ENCODE measurements at places on chromosomes 11 and 22. TPM values are rescaled to one million over a fixed set of nuclear protein-coding genes. Genes with fewer than 3 reads are reported as not detected.

The GLYATL2 gene
- not detected for total RNA-seq

DNA sequence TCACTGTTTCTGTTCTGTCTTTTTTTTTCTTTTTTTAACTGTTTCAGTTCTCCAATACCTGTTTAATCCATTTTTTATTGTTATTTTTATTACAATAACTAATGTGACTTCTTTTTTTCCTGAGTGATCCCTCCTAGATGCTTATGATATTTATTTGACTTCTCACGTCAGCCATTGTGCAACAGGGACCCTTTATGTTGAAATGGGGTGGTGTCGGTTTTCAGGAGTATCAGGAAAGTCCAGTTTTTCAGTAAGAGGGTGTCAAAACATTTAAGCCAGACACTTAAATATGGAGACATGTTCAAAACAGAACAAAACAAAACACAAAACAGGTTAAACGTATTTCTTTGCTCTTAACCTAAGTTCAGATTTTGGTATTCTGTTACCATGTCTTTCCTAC, 418.8 kb downstream of the DYNC2H1 start:
- no peak overlapping the region for H3K27ac ChIP-seq
- no peaks in the 10 kb centered on the region for H3K36me3 ChIP-seq
- DNase-seq: no peak
- no peaks in the 10 kb centered on the region for H3K27me3 ChIP-seq

- no peak overlapping the region for H3K4me3 ChIP-seq
- H3K27me3 ChIP-seq: no peaks in the 10 kb centered on the region
- DNase-seq: no peak
These were observed 2.4 kb downstream of the VPS37C start for GRCh38 chr11:61158691-61159381.

The GGTLC3 gene
- total RNA-seq: not detected

The MAPK8IP1 gene
- total RNA-seq: 1.3 TPM

DNA sequence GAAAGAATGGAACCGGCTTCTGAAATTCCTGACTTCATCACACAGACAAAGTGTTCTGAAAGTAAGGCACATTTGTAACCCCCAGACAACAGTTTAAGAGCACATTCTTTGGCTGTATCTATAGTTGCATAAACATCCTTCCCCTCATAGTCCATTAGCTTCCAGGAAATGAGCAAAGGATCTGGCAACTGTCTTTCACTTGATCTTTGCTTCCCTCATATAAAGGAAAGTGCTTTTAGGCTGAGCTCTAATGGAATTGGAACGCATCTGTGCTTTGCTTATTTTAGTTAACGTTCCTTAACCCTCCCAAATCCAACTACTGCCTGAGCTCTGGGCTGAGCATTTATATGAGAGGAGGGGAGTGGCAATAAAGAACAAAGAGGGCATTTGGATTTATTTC, 76.9 kb upstream of the API5 start:
- H3K27ac ChIP-seq: no peak overlapping the region
- H3K36me3 ChIP-seq: no peaks in the 10 kb centered on the region
- no peaks in the 10 kb centered on the region for H3K4me1 ChIP-seq
- H3K4me3 ChIP-seq: no peak overlapping the region
- DNase-seq: no peak

- peaks cover 49% of the 10 kb centered on the region for H3K4me1 ChIP-seq
- H3K4me3 ChIP-seq: peak within 1 kb of the TSS; percentile 93
- H3K27me3 ChIP-seq: no peaks in the 10 kb centered on the region
These were observed at the start of gene TIRAP for GRCh38 chr11:126282736-126283591. TIRAP (plus strand) TSS chr11:126283093; CDS start chr11:126290895, 7,802 bp downstream.

GRCh38 chr11:62398011-62398994, 20.5 kb upstream of the SCGB1A1 start:
- no peak overlapping the region for H3K27ac ChIP-seq
- H3K36me3 ChIP-seq: no peaks in the 10 kb centered on the region
- no peaks in the 10 kb centered on the region for H3K27me3 ChIP-seq
- DNase-seq: no peak
- H3K4me3 ChIP-seq: no peak overlapping the region

- H3K27ac ChIP-seq: no peak overlapping the region
- no peaks in the 10 kb centered on the region for H3K27me3 ChIP-seq
- H3K36me3 ChIP-seq: no peaks in the 10 kb centered on the region
- H3K4me1 ChIP-seq: peaks cover 52% of the 10 kb centered on the region
- no peak overlapping the region for H3K4me3 ChIP-seq
These were observed 24.0 kb downstream of the SMCO4 start for GRCh38 chr11:93519179-93519578.

- H3K4me3 ChIP-seq: no peak overlapping the region
- H3K36me3 ChIP-seq: no peaks in the 10 kb centered on the region
- H3K4me1 ChIP-seq: no peaks in the 10 kb centered on the region
- no peaks in the 10 kb centered on the region for H3K27me3 ChIP-seq
These were observed 122.2 kb downstream of the C11orf58 start for GRCh38 chr11:16860617-16861016.

The TRIM34 gene
- 11.9 TPM for total RNA-seq

The PKNOX2 gene
- total RNA-seq: not detected

The SCGB1C1 gene
- total RNA-seq: not detected

GRCh38 chr22:47822422-47822821, 1060.0 kb downstream of the TBC1D22A start:
- no peaks in the 10 kb centered on the region for H3K4me1 ChIP-seq
- H3K27me3 ChIP-seq: no peaks in the 10 kb centered on the region
- no peak overlapping the region for H3K27ac ChIP-seq
- H3K4me3 ChIP-seq: no peak overlapping the region

The MS4A4A gene
- total RNA-seq: not detected
